ENCODE measurements at places on chromosomes 1 and 21.
A peak's percentile ranks its signal among the peaks of the same experiment; 100 is the strongest.

- no peak overlapping the region for H3K27ac ChIP-seq
- peak; percentile 20 for DNase-seq
- no peak overlapping the region for H3K4me3 ChIP-seq
Measured at GRCh38 chr1:47587891-47588582, 150.2 kb downstream of the FOXD2 start.

DNA sequence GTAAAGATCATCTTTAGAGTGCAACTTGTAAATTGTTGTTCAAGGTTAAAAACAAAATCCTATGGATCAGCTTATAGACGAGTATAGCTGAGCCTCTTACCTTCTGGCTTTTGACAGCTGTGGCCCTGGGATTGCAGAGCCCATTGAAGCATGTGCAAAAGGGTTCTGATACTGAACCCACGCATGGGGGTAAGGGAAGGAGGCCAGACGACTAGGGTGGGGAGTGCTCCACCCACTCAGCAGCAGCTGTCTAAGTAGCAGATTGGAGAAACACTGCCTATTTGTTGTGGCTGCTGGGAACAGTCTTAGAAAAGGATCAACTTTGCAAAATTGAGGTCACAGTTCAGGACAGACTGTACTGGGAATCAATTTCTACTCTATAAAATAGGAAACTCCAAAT, 16.1 kb downstream of the CD101 start:
- H3K27ac ChIP-seq = no peak overlapping the region
- no peaks in the 10 kb centered on the region for H3K36me3 ChIP-seq
- no peaks in the 10 kb centered on the region for H3K27me3 ChIP-seq
- no peaks in the 10 kb centered on the region for H3K4me1 ChIP-seq

DNA sequence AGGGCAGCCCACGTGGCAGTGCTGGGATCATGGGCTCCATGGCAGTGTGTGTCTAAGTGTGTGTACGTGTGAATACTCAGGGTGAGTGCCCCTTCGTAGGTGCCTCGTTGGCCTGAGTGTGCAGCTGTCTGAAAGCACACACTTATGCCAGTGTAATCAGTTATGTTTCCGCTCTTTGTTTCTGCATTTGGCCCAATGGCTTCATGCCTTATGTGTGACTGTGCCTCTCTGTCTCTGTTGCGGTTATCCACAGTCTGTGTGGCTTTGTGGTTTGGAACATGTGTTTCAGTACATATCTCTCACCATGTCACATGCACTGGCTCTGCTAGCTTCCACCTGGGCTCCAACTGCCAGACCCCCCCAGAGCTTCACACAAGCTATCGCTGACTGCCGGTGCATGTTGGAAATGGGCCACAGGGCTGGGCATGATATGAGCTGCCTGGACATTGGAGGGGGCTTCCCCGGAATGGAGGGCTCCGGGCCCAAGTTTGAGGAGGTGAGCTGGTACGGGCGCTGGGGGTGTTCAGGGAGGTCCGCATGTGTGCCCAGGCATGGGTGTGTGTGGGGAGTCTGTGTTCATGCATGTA, 70.3 kb upstream of the TINAGL1 start:
- DNase-seq = no peak
- no peaks in the 10 kb centered on the region for H3K36me3 ChIP-seq
- no peaks in the 10 kb centered on the region for H3K4me1 ChIP-seq
- H3K27ac ChIP-seq = no peak overlapping the region
- no peak overlapping the region for H3K4me3 ChIP-seq

GRCh38 chr1:54120018-54120697, 32.6 kb downstream of the CDCP2 start:
- no peak for DNase-seq
- no peak overlapping the region for H3K4me3 ChIP-seq
- peaks cover 13% of the 10 kb centered on the region for H3K4me1 ChIP-seq
- H3K27me3 ChIP-seq = peaks cover 6% of the 10 kb centered on the region
- H3K36me3 ChIP-seq = no peaks in the 10 kb centered on the region
- no peak overlapping the region for H3K27ac ChIP-seq

- H3K27me3 ChIP-seq = peaks cover 7% of the 10 kb centered on the region
- no peak overlapping the region for H3K4me3 ChIP-seq
- H3K4me1 ChIP-seq = peaks cover 9% of the 10 kb centered on the region
- DNase-seq = no peak
- no peak overlapping the region for H3K27ac ChIP-seq
Measured at GRCh38 chr1:228448372-228448771, 31.7 kb upstream of the TRIM17 start.

DNA sequence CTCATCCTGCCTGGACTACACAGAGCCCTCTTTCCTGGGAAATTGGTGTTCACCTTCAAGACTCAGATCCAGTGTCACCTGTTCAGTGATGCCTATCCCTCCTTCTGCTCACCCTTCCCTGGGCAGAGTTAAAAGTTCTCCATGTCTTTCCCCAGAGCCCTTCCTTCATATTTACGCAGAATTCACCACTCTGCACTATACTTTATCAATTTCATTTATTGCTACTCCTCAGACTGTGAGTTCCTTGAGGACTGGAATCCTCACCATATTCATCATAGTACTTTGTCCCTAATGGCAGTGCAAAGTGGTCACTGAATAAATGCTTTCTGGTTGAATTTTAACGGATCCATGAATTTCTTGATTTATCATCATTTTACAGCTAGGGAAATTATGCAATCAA, 300.0 kb downstream of the CHRM3 start:
- no peak for DNase-seq
- H3K27me3 ChIP-seq = no peaks in the 10 kb centered on the region
- H3K4me1 ChIP-seq = no peaks in the 10 kb centered on the region
- no peak overlapping the region for H3K4me3 ChIP-seq

- H3K4me3 ChIP-seq = no peak overlapping the region
- no peak overlapping the region for H3K27ac ChIP-seq
- no peaks in the 10 kb centered on the region for H3K27me3 ChIP-seq
- no peaks in the 10 kb centered on the region for H3K36me3 ChIP-seq
Measured at GRCh38 chr1:222843469-222844410, 28.9 kb downstream of the DISP1 start.

DNA sequence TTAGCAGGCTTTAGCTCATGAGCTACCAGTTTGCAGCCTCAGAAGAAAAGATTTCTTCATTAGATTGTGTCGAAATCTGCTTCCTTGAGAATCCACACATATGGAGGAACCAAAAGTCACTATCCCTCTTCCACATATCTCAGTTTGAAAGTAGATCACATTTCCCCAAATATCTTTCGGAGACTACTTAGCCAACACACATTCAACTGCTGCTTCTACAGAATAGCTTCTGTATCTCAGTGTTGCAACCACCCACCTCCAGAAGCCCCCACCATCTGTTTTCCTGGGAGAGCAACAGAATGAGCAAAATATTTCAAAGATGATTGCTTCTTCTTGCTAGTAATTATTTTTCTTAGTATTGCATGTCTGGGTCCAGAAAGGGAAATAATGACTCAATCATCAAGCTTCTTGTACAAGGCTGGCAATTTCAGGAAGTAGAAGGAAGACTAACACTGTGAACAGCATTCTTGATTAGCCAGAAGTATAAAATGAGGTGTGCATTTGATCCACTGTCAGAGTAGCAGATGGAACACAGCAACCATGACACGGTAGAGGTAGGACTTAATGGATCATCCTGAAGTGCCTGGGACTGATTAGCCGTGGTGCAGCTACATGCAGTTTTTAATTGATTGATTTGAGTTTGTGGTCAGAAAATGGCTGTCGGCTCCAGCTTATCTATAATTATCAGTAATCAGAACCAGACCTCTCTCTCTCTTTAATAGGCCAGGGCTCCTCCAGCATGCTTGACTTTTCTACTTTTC, 24.9 kb downstream of the ZC3H11B start:
- H3K4me1 ChIP-seq = no peaks in the 10 kb centered on the region
- H3K4me3 ChIP-seq = no peak overlapping the region
- H3K27me3 ChIP-seq = no peaks in the 10 kb centered on the region
- no peaks in the 10 kb centered on the region for H3K36me3 ChIP-seq
- no peak overlapping the region for H3K27ac ChIP-seq

DNA sequence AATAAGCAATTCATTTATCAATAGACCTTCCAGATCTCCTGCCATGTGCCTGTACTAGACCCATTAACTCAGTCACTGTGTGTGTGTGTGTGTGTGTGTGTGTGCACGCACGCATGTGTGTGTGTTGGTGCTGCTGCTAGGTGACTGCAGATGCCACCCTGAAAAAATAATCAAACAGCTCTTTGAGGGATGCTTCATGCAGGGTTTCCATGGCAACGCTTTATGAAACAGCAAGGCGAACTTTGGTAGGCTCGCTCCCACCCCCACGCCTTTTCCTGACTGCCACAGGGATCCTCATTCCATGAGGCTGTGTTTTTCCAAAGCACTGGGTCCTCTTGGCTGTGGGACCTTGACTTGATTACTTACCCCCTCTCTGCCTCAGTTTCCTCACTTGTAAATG, 94.0 kb downstream of the HMGB4 start:
- DNase-seq = no peak
- H3K27me3 ChIP-seq = no peaks in the 10 kb centered on the region
- no peak overlapping the region for H3K27ac ChIP-seq
- H3K4me1 ChIP-seq = no peaks in the 10 kb centered on the region
- no peaks in the 10 kb centered on the region for H3K36me3 ChIP-seq

All from tibial artery (tissue), 4 donors.